LHCN-M2 (cell line): ENCODE measurements at places on chromosomes 7 and 10. TPM values are rescaled to one million over a fixed set of nuclear protein-coding genes. Genes with fewer than 3 reads are reported as not detected.

GRCh38 chr7:99267481-99267840 lies 5.2 kb upstream of the MYH16 start:
- peak; percentile 93 for DNase-seq

DNA sequence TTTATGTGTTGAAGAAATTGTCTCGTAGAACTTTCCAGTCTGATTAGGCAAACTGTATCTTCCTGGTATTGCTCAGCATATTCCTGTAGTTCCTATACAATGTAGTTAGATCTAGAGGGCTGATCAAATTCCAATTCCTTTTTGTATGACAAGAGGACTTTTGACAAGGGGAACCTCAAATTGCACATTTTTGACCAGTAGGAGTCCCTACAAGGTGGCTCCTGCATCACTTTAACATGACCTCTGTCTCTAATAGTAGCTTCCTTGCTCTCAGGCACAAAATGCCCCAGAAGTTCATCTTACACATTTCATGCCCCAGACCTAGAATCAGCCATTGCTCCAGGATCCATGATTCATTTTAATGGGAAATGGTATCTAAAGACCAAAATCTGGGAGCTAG lies 18.7 kb downstream of the HERPUD2 start:
- DNase-seq, result no peak

- DNase-seq, result no peak
Observed at GRCh38 chr7:140769852-140770251, 73.3 kb downstream of the NDUFB2 start.

GRCh38 chr10:72659694-72660093 lies 32.2 kb upstream of the MCU start:
- no peak for DNase-seq

DNA sequence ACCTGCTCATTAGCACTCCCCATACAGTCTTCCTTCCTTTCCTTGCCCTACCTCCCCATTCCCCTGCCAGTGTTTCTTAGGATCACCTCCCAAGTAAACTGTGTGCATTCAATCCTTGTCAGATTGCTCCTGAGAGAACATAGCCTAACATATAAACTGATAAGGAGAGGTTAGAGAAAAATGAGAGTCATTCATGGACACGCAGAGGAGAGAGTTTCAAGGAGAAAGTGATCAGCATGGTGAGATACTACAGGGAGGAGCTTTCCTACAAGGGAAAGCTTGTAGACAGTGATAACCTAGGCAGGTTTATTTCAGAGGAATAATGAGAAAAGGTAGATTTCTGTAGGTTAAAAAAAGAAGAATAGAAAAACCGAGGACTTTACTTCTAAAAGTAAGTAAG lies 2.8 kb upstream of the ZC3HAV1L start:
- DNase-seq, result no peak

DNA sequence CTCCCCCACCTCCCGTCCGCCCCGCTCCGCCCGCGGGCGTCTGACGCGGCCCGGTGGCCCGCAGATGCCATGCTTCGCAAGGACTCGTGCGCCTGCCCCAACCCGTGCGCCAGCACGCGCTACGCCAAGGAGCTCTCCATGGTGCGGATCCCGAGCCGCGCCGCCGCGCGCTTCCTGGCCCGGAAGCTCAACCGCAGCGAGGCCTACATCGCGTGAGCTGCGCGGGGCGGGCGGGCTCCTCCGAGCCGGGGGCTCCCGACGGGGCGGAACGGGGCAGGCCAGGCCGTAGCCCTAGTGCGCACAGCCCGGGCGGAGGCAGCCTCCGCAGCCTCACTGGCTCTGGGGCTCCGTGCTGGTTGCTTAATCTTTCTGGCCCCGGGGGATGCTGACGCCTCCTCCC lies 2.8 kb downstream of the ASIC3 start:
- DNase-seq, result no peak

- DNase-seq, result no peak
Observed at GRCh38 chr7:133461421-133461820, 208.5 kb downstream of the EXOC4 start.

GRCh38 chr7:33754933-33755928 lies 150.1 kb upstream of the BMPER start:
- DNase-seq, result no peak

GRCh38 chr7:636396-636795 lies 90.1 kb upstream of the DNAAF5 start:
- DNase-seq, result no peak

GRCh38 chr7:104934665-104935064 lies 79.3 kb upstream of the KMT2E start:
- no peak for DNase-seq

DNA sequence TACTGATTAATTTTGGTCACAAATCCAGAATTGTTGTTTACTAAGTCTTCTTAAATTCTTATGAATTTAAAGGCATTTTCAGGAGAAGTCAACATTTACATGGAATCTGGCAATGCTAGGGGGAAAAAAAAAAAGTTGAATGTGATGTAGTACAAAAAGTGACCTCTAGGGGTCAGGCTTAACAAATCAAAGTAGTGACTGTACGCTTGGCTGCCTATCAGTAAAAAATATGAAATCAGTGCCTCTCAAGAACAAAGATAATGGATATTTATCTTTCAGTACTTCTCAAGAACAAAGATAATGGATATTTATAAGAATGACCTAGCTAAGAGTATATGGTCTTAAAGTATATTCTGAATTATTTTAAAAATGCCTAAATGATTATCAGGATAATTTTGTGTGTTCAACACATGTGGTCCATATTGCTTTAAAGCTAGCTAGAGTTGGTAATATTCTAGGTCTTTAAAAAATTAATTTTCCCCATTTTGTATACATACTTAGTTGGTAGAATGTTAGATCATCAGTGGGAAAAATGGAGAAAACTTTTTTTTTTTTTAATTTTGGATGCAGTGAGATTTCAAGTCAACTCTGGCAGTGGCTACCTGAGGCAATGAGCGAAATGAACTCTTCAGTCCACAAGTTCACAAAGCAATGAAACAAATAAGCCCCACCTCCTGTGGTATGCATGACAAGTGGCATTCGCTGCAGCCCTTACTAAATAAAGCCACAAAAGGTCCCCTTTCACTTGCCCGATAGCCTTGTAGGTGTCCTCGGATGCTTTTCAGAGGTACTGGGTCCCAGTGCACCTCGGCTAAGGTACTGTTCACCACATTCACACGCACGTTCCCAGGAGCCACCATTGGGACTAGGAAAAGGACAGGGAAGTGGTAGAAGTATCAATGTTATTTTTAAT lies 51.2 kb upstream of the LAMB4 start:
- peak; percentile 64 for DNase-seq

- no peak for DNase-seq
Observed at GRCh38 chr7:149621776-149622175, 124.2 kb upstream of the ZNF746 start.

The NRAP gene
- total RNA-seq, result 0.06 TPM in 1 of 2 replicates, not detected in the other

The ACHE gene
- 0.46 TPM in 1 of 2 replicates, not detected in the other for total RNA-seq

The TRIM50 gene
- total RNA-seq, result not detected in 2 replicates

The WDR11 gene
- total RNA-seq, result 46.6 and 54.7 TPM in 2 replicates
